Activated CD4-positive, alpha-beta T cell treated with anti-CD3 and anti-CD28 coated beads, Interleukin-2, amount 10 ng/mL, durations not matched to agents 24 days and 14 days (primary cell): ENCODE measurements at places on chromosomes 11 and 22. TPM values are rescaled to one million over a fixed set of nuclear protein-coding genes. Genes with fewer than 3 reads are reported as not detected.
A peak's percentile ranks its signal among the peaks of the same experiment; 100 is the strongest.

DNA sequence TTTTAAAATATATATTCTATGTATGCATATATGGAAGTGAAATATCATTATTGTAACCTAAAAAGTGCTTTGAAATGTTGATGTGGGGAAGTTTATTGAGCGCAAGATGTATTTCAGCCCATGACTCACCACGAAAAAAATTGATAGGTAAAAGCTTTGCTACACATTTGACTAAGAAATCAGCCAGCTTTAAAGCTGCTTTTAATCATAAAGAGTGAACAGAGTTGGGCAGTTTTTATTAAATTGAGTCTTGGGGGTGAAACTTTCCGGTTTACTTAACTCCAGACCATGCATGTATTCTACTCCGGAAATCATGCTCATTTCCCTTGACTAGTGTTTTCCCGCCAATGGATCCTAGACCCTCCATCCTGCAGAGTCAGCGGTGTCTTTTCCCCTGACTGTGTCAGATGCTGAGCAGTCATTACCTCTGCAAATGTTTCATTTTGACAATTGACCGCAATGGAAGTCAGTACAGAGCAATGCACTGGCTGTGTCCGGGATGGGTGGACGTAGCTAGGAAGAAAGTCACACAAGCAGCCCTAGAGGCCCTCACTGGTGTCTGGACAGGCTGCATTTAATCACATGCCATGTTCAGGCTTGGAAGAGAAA, 47.2 kb upstream of the MPEG1 start:
- DNase-seq, result no peak

DNA sequence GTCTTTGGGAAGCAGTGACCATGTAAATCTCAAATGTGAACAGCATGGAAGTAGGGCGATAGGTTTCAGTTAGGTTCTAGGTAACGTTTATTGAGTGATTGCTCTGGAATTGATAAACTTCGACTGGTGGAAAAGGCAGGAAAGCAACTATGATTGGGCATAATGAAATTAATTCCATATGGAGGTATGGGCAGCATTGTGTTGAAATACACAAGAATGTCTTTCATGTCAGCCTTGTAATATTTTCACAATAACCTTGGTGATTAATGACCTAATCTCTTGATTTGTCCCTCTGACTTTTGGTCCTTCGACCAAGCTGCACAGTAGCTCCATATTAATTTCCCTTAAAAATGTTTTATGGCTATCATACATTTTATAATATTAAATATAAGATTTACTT, 2.8 kb downstream of the CEP57 start:
- no peak for DNase-seq

- peak; percentile 97 for DNase-seq
Observed at GRCh38 chr11:46121301-46121723, at the start of gene PHF21A. Gene PHF21A, minus strand, starts transcription at chr11:46121454. Its CDS starts 37,235 bp downstream, at chr11:46084219.

GRCh38 chr11:94880216-94880615, 93.1 kb downstream of the CWC15 start:
- DNase-seq, result no peak

DNA sequence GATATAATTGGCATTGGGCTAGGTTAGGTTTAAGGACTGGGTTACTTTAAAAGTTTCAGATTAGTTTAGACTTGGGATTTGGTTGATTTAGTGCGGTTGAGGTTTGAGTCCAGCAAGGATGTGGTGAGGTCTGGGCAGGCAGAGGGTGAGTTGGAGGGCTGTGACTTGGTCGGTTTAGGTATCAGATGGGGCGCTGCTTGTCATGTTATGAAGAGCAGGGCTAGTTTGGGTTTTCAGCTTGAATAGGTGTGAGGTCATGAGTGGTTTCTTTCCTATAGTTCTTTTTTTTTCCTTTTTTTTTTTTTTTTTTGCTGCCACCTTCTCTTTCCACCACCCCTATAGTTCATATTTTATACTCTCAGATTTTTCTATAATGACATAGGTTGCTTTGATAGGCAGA, 4.8 kb downstream of the CLCF1 start:
- DNase-seq, result no peak

DNA sequence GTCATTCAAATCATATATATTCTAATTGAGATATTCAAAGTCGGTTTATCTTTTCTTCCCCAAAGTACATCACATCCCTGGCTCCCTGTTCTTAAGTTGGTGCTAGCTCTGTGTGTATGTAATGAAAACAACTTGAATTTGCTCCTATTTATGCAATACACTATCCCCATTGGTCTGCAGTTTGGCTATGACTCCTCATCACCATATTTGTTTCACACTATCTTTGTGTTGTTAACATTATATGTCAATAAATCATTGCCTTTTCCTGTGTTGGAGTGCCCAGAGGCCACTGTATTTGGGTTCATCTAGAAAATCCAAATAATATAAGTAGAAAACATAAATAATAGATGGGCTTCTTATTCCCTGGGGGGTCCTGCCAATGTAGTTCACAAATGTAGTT, 306.6 kb upstream of the TENM4 start:
- DNase-seq, result no peak

DNA sequence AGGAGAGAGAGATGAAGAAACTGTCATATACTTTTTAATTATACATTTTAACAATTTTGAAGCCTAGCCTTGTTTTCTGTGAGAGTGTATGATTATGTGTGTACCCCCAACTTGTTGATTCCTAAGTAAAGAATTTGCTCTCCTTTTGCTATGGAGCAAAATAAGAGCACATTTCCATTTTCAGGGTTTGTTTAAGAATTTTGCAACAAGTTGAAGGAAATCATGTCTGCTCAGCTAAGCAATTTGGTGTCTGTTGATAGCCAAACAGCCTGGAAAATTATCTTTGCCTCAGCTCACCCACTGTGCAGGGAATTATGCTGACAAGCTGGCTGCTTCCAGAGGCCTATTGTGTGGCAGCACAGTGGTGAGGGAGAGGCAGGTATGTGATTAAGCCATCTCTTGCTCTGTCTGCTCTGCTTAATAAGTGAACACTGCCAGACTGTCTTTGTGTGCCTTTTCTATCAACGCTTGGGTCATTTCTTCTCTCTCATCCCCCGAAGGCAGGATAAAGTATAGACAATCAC, 135.1 kb upstream of the TTC12 start:
- DNase-seq, result no peak

- DNase-seq, result no peak
Observed at GRCh38 chr11:120197251-120197891, 13.5 kb upstream of the OAF start.

- no peak for DNase-seq
Observed at GRCh38 chr11:46694607-46695006, 5.8 kb downstream of the ARHGAP1 start.

GRCh38 chr11:64358907-64359711, at the start of gene RPS6KA4:
Gene RPS6KA4, plus strand, starts transcription at chr11:64359162. Its CDS starts 74 bp downstream, at chr11:64359236.
- DNase-seq, result peak; percentile 90

DNA sequence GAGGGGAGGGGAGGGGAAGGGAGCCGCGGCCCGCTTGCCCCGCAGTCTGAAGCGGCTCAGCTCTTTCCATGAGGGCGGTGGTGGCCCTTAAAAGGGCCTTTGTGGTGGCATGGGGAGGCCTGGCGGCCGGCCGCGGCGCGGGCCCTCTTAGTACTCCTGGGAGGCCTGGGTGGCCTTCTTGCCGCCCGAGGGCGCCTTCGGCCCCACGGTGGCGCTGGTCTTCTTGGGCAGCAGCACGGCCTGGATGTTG, 6.9 kb downstream of the DPAGT1 start:
- peak; percentile 90 for DNase-seq

DNA sequence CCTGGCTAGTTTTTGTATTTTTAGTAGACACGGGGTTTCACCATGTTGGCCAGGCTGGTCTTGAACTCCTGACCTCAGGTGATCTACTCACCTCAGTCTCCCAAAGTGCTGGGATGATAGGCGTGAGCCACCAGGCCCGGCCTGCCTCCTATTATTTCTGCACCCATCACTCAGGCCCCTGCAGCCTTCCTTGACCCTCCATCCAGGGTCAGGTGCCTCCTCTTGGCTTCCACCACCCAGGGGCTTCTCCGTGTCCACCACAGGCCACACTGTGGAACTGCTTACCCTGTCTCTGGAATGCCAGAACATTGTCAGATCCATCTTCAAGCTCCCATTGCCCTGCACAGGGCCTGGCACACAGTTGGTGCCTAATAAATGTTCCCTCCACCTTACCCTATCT, 75.4 kb upstream of the RTL6 start:
- DNase-seq, result no peak

GRCh38 chr11:73521621-73522020, 76.3 kb downstream of the FAM168A start:
- no peak for DNase-seq

DNA sequence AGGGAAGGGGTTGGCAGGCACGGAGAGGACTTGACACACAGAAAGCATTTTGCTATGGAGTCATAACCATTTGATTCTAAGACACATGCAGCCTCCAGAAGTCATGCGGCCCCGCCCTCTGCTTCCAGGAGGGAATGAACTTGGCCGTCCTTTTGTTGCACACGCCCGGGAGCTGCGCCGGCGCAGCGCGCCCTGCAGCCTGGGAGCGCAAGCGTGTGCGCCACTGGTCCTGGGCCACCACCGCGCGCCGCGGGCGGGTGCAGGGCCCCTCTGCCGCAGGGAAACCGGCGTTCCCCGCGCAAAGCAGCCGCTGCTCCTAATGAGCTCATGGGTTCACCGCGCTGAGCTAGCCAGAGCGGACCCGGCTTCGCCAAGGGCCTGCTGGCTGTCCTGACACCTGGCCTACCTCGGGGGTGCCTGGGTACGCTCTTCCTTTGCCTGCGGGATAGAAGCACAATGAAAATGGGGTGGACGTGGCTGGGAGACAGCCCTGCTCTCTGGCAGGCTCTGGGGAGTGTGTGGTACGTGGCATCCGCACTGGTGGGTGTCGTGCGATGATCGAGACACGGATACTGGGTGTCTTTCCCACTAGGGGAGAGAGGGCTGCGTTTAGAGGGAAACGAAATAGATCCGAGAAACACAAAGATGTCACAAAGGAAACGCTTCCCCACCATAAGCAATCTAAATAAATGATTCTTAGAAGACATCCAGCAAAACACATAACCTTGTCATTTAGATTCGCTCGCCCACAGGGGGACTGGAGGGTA, 669 bp downstream of the MICAL3 start:
- DNase-seq, result peak; percentile 76

- no peak for DNase-seq
Observed at GRCh38 chr22:43044290-43044712, 29.4 kb upstream of the PACSIN2 start.

GRCh38 chr11:36729825-36730224, 131.8 kb upstream of the RAG2 start:
- DNase-seq, result no peak

DNA sequence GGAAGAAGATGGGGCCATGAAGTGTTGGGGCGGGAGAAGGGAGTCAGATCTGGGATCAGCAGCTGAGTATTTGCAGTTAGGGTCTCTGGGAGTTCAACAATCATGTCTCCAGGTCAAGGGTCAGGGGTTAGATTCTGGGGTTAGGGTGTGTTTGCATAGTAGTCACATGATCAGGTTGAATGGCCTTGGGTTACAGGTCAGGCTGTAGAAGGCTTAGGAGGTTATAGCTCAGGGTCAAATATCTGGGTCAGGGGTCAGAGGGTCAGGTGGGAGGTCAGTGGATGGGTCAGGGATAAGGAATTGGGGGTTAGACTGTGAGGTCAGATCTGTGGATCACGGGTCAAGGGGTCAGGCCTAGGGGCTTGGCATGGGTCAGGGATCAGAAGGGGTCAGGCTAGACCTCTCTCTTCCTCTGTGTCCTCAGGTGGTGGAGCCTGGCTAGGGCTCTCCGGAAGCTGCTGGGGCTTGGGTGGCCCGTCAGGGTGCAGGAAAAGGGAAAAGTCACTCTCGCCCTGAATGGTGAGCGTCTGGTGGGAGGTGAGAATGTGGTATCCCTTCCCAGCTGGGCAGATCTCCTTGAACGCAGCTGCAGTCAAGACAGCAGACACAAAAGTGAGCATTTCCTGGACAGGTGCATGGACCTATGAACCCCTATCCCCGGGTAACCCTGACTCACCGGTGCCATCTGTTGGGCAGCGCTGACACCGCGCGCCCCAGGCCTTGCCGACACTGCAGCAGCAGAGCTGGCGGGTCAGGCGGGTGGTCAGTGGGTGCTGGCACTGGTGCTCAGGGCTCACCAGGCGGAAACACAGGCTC, 6.4 kb downstream of the LTBP3 start:
- DNase-seq, result peak; percentile 89

- DNase-seq, result no peak
Observed at GRCh38 chr22:50316114-50317065, 8.9 kb upstream of the PLXNB2 start.

- no peak for DNase-seq
Observed at GRCh38 chr11:66986178-66986545, 11.1 kb downstream of the C11orf86 start.

- no peak for DNase-seq
Observed at GRCh38 chr11:72421351-72421750, 13.0 kb downstream of the CLPB start.

GRCh38 chr11:68704887-68705286, 20.5 kb downstream of the GAL start:
- no peak for DNase-seq

GRCh38 chr22:25488244-25489020, 76.0 kb upstream of the GRK3 start:
- DNase-seq, result peak; percentile 62

DNA sequence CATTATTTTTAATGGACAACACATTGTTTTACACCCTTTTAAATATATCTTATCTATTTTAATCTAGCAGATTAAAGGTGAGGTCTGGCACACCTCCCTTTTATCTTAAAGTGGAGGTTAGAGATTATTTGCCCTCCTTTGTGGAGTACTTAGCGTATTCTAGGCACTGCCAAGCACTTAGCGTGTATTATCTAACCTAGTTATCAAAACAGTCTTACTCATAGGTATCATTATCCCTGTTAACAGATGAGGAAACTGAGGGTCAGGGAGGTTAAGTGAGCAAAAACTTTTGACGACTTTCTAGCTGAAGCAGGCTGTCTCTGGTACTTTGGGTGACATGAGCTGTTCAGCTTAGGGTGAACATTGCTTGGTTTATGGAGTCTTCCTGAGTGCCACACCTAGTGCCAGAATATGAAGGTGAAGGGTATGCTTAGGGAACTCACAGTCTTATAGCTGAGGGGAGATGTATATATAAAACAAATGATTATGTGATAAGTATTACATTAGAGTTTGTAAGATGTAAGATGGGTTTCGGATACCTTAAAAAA, 55.0 kb downstream of the ZNRF3 start:
- DNase-seq, result no peak

DNA sequence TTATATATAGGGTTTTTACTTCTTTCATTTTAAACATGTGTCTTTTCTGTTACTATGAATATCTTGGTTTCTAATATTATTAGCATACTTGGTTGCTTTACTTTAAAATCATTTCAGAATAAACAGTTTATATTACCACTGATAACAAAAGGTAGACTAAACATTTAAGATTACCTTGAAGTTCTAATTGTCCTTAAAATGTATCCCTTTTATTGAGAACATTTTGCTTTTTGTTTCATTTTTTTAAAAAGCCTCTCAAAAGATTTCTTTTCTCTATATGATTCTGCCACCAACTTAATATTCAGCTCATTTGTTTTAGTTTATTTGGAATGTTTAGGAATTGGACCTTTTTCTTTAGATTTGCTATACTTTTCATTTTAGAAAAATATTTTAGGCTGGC, 39.6 kb downstream of the MED15 start:
- no peak for DNase-seq

- DNase-seq, result no peak
Observed at GRCh38 chr11:79925570-79925969, 484.7 kb upstream of the TENM4 start.

KDM4D gene
- total RNA-seq, result 1.2 TPM in 2 replicates

CNTN5 gene
- not detected in 2 replicates for total RNA-seq

PES1 gene
- 170 and 173 TPM in 2 replicates for total RNA-seq

UEVLD gene
- 19.2 and 20.7 TPM in 2 replicates for total RNA-seq

TEX12 gene
- total RNA-seq, result not detected in 2 replicates

RNF121 gene
- 56.4 and 65.4 TPM in 2 replicates for total RNA-seq

ACR gene
- not detected in 2 replicates for total RNA-seq

CARD16 gene
- total RNA-seq, result 7.2 and 9.0 TPM in 2 replicates

DNHD1 gene
- 21.5 and 22.8 TPM in 2 replicates for total RNA-seq

PGR gene
- not detected in 2 replicates for total RNA-seq

KCNJ5 gene
- not detected in 2 replicates for total RNA-seq

OR10A2 gene
- total RNA-seq, result not detected in 2 replicates
